ENCODE measurements at places on chromosomes 5 and 9. TPM values are rescaled to one million over a fixed set of nuclear protein-coding genes. Genes with fewer than 3 reads are reported as not detected.

The CSF1R gene
- not detected for total RNA-seq

The CDX1 gene
- total RNA-seq: not detected

The PTGS1 gene
- 83.0 TPM for total RNA-seq

The CDC20B gene
- not detected for total RNA-seq

The EPB41L4A gene
- 4.8 TPM for total RNA-seq

The AIF1L gene
- 0.37 TPM for total RNA-seq

The NKD2 gene
- 0.20 TPM for total RNA-seq

The IRX4 gene
- total RNA-seq: 1.1 TPM

The MAMDC2 gene
- 1.8 TPM for total RNA-seq

The EGFL7 gene
- 8.8 TPM for total RNA-seq

The PHYHD1 gene
- total RNA-seq: 11.4 TPM
